IMR-90 (cell line): ENCODE measurements at places on chromosomes 4 and X. TPM values are rescaled to one million over a fixed set of nuclear protein-coding genes. Genes with fewer than 3 reads are reported as not detected.
A peak's percentile ranks its signal among the peaks of the same experiment; 100 is the strongest.

DNA sequence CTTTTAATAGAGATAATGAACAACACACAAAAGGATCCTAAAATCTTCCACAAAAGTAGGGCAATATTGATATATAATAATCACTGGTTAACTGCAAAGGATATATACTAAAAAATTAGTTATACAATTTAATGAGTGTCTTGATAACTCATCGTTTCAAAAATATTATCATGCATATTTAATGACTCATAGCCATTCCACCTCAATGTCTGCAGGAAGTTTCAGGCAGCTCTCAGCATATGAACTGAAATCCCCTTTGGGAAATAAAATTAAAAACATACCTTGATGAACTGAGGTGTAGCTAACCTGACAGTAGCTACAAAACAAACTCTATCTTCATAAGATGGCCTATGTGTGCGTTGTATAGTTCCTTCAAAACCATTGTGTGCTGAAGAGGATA is 62.9 kb downstream of the TMEM165 start:
- DNase-seq, result peak; percentile 41

Gene PSAPL1
- total RNA-seq, result not detected in 2 replicates

Gene PGK1
- 498 and 509 TPM in 2 replicates for total RNA-seq

DNA sequence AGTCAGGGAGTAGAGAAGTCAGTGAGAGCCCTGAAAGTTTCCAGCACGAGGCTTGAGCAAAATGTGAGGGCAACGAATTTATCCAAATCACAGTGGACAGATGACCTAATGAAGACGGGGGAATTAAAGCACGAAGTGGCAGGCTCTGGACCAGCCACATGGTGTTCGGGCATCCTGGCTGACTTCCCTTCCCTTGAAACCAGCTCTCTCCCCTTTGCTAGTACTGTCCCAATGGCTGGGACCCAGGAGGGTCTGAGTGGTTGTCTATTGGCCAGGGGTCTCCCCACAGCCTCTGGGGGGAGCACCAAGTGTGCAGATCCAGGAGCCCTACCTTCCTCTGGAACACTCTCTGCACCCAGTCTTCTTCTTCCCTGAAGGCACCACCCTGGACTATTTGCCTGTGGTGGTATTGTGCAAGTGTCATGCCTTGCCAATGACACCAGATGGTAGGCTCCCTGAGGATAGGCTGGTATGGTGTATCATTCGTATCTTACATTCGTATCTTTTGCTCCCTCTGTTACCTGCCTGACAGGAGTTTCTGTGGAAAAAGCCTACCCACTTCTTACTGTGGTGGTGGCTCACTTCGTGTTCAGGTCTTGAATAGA is 2.1 kb downstream of the APLN start:
- no peak for DNase-seq

Gene ZMAT1
- total RNA-seq, result not detected in 2 replicates

GRCh38 chrX:16853537-16853936 is 16.6 kb downstream of the RBBP7 start:
- DNase-seq, result peak; percentile 46

DNA sequence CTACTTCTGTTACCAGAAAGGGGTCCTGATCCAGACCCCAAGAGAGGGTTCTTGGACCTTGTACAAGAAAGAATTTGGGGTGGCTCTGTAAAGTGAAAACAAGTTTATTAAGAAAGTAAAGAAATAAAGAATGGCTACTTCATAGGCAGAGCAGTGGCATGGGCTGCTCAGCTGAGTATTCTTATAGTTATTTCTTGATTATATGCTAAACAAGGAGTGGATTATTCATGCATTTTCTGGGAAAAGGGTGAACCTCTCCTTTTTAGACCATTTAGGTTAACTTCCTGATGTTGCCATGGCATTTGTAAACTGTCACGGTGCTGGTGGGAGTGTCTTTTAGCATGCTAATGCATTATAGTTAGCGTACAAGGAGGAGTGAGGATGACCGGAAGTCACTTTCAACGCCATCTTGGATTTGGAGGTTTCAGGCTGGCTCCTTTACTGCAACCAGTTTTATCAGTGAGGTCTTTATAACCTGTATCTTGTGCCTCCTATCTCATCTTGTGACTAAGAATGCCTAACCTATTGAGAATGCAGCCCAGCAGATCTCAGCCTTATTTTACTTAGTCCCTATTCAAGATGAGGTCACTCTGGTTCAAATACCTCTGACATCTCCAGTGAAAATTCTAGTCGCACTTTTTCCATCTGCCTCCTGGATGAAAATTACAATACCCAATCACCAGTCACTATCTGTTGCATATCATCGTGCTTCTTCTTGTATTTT is 15.5 kb upstream of the TDO2 start:
- DNase-seq, result peak; percentile 9

- DNase-seq, result no peak
Observed at GRCh38 chr4:123466080-123466785, 69.6 kb downstream of the SPRY1 start.

Gene TEX13D
- not detected in 2 replicates for total RNA-seq

- DNase-seq, result peak; percentile 52
Observed at GRCh38 chr4:177016541-177017141, 223.9 kb upstream of the VEGFC start.

GRCh38 chr4:180932370-180933001 is 1310.7 kb upstream of the TENM3 start:
- peak; percentile 46 for DNase-seq

DNA sequence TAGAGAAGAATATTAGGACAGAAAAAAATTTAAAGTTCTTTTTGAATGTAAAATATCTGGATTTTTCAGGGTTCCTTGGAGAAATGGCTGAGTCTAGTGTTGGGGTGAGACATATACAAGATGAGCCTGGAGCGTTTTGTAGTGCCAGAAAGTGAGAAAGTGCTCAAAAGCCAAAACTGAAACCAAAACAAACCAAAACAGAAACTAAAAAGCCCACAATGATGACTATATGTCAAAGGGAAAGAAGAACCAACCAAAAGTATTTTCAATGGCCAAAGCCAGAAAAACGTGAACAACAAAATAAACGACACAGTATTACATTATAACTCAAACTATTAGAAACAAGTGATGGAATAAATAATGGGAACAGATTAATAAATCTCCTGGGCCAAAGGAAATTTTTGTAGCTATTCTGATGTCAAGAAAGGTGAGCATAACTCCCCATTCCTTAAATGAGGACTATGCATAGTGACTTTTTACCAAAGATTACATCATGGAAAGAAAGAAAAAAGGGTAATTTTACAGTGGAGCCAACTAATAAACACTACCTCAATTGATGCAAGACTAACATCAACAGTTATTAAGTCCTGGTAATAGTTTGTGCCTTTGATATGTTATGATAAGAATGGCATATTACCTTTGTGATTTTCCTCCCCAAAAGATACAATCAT is 1137.6 kb downstream of the C4orf33 start:
- DNase-seq, result no peak

GRCh38 chrX:19040373-19040772 is 56.5 kb upstream of the PHKA2 start:
- DNase-seq, result no peak

DNA sequence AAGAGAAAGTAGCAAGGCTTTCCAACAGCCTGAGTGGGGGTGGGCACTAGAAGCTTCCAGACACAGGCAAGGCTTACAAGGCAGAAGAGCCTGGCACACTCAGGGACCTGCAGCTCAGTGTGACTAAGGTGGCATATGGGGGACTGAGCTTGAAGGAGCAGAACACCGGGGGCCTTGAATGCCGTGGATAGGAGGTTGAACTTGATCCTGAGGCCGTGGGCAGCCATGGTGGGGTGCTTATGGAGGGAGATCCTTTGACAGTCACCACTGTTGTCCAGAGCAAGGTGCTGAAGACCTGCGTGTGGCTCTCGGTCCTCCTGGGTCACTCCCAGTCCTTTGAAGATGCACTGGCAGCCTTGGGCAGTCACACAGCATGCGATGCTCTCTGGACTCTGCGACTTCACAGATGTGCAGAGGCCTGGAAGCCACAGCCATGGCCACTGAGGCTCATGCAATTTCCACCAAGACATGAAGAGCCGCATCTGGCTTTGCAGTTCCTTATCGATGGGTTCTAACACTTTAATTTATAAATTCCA is 18.3 kb downstream of the C4orf50 start:
- DNase-seq, result no peak

Gene KLHL4
- 1.4 and 1.7 TPM in 2 replicates for total RNA-seq

GRCh38 chrX:18748499-18748898 is 41.1 kb downstream of the PPEF1 start:
- no peak for DNase-seq

- no peak for DNase-seq
Observed at GRCh38 chr4:158513256-158513655, 8.4 kb upstream of the RXFP1 start.

Gene SHISA3
- under 0.01 and 0.18 TPM in 2 replicates for total RNA-seq

- DNase-seq, result no peak
Observed at GRCh38 chr4:82247171-82247570, 126.6 kb downstream of the HNRNPD start.

Gene CXCR3
- total RNA-seq, result not detected in 2 replicates

Gene TRIM75
- total RNA-seq, result not detected in 2 replicates

DNA sequence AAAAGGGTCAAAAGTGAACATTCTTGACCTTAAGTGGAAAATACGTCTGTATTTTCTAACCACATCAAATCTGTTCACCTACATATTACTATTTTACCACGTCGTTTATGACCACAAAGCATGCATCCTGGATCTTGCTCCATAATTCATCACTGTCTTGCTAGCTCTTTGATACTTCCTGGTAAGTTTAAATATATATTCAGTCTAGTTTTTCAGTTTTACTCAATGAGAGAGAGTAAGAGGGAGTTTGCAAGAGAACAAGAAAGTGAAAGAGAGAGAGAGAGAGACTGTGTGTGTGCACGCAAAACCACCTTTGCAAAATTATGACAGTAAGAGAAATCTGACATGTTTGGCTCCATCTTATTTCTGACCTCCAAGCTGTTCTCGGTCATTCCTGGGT is 173.7 kb upstream of the GALNTL6 start:
- no peak for DNase-seq

Gene SUPT20HL1
- total RNA-seq, result not detected in 2 replicates

Gene DMRTC1
- not detected in 2 replicates for total RNA-seq

DNA sequence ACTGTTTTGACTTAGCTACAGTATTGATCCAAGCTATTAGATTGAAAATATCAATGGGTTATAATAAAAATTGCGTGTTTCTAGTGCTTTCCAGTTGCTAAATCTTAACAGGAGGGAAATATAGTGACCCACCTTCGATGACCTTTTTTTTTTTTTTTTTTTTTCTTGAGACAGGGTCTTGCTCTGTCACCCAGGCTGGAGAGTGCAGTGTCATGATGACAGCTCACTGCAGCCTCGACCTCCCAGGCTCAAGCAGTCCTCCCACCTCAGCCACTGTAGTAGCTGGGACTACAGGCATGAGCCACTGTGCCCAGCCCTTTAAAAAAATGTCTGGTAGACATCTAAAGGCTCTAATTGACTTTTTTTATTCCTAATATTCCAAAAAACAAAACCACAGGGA is 3.8 kb upstream of the ASB5 start:
- DNase-seq, result no peak

- no peak for DNase-seq
Observed at GRCh38 chr4:35939751-35940150, 304.6 kb downstream of the ARAP2 start.

Gene TRIM60
- total RNA-seq, result not detected in 2 replicates

DNA sequence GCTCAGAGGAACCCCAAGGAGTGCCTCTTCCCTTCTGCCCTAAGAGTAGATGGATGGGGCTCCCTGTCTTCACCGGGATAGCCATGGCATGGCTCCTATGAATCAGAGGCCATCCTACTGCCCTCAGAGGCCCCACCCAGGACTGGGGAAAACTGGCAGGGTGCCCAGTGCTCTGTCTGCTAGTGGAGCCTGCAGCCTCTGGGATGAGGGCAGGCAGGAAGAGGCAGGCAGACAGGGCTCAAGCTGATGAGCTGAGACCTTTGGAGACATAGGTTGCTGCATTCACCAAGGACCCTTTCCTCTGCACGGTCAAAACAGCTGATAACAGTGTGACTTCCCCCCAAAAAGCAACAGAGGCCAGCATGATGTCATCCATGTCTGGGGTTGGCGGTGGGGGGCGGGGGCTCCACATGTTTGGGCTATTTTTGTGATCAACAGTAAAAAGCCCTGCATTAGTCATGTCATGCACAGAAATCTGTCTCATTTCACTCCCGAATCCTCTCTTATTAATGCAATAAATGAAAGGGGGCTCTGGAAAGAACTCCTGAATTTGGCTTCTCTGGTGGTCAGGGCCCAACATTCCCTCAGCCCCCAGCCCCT is 207.6 kb upstream of the MAMLD1 start:
- peak; percentile 55 for DNase-seq

Gene CCSER1
- not detected in 2 replicates for total RNA-seq

Gene OTC
- not detected in 2 replicates for total RNA-seq

- DNase-seq, result no peak
Observed at GRCh38 chr4:1496116-1496642, 89.9 kb upstream of the NKX1-1 start.

- DNase-seq, result no peak
Observed at GRCh38 chr4:26424838-26425237, 65.4 kb downstream of the CCKAR start.

Gene FAM199X
- total RNA-seq, result 13.8 and 25.3 TPM in 2 replicates

- DNase-seq, result no peak
Observed at GRCh38 chr4:139596684-139597279, 40.8 kb upstream of the SETD7 start.

GRCh38 chr4:183253451-183253850 is 66.6 kb downstream of the CLDN22 start:
- DNase-seq, result no peak

Gene ERVMER34-1
- not detected in 2 replicates for total RNA-seq

GRCh38 chr4:83662204-83662603 is 126.3 kb downstream of the GPAT3 start:
- no peak for DNase-seq

DNA sequence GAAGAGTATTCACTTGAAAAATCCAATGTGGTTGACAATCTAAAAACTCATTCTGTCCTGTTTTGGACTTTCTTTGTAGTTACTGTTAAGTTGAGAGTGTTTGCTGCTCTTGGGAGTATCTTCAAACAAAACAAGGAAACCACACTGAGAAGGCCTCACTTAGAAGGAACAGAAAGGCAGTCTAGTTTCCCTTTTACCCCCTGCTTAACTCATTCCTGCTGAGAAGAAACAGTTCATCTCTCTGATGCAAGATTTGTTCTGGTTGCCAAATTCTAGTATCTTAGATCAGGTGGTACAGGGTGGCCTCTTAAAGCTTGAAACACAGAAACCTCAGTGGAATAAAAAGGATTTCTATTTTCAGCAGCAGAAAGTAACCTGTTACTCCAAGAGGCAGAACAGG is 41.4 kb downstream of the GUCY2F start:
- DNase-seq, result no peak

GRCh38 chrX:132488180-132488705 is 595 bp downstream of the MBNL3 start:
- peak; percentile 10 for DNase-seq

DNA sequence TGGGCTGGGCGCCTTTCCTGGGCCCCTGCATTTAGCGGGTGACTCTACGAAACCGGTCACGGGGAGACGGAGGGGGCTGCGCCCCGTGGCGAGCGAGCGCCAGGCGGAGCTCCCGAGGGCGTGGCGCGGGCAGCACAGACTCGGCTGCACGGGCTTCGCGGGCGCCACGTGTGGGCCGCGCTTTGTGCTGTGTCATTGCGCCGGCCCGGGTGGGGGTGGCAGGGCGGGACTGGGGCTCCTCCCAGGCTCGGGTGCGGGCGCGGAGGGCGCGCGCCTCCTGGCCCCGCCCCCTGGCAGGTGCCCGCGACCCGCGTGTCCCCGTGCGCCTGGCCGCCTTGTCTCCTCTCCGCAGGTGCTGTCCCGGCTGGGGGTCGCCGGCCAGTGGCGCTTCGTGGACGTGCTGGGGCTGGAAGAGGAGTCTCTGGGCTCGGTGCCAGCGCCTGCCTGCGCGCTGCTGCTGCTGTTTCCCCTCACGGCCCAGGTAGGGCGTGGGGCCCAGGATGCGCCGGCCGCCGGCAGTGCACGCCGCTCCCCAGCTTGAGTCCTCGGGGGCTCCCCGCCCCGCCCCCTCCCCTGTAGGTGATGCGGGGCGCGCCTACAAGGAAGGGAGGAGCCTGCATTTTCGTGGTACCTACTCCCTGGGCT is 651 bp downstream of the UCHL1 start:
- peak; percentile 52 for DNase-seq
